ENCODE measurements at places on chromosomes 6 and 20.

GRCh38 chr6:91135406-91136103 lies 548.7 kb upstream of the MAP3K7 start:
- no peak for DNase-seq

- no peak for DNase-seq
Measured at GRCh38 chr6:159970659-159971063, 1.8 kb downstream of the IGF2R start.

- no peak for DNase-seq
Measured at GRCh38 chr6:18473755-18474154, 86.6 kb downstream of the RNF144B start.

- DNase-seq: no peak
Measured at GRCh38 chr6:41571021-41571780, 25.0 kb downstream of the FOXP4 start.

DNA sequence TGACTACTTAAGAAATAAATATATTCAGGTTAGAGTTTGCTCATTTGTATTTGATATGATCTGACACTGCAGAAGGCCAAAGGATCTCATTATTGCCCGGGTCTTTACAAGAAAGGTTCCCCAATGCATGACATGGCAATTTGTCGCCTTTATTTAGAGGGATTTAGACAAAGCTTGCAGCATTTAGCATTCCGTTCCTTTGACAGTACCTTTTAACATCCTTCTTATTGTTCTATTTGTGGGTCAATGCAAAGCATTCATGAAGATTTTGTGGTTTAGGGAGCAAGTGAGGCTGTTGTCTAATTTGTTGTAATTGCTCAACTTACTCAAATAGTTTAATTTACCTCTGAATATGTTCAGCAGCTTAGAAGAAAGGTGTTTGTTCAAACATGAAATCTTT lies 230.8 kb upstream of the FLRT3 start:
- no peak for DNase-seq

DNA sequence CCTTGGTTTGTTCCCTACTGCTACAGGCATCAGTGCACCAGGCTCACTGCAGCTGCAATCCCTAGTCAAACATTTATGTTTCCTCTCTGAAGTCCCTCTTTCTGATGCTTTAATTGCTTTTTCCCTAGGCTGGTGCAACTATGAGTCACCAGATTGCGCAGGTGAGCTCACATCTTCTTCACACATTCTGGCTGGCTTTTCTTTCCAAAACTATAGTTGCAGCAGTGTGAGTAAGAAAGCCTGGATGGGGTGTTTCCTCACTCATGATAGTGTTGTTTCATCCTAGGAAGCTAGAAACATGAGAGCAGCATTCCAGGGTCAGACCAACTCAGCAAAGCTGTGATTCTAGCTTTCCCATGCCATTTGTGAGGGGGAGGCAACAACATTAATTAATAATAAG lies 296.4 kb downstream of the PAX1 start:
- DNase-seq: no peak

DNA sequence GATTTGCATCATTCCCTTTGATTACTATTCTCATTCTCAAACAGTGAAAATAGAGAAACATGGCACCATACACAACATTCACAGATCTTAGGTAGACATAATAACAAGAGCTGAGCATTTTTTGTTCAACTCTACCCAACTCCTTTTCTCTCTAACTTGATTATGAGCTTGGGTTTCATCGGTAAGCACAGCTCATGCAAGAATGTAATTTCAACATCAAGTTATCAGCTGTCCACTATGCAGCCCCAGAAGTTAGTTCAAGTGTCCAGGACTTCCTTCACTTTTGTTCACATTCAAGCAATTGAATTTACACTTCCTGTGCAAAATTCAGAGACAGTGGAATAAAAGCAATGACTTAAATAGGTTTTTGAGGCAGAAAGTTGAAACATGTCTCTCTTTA lies 297.7 kb upstream of the SASH1 start:
- no peak for DNase-seq

DNA sequence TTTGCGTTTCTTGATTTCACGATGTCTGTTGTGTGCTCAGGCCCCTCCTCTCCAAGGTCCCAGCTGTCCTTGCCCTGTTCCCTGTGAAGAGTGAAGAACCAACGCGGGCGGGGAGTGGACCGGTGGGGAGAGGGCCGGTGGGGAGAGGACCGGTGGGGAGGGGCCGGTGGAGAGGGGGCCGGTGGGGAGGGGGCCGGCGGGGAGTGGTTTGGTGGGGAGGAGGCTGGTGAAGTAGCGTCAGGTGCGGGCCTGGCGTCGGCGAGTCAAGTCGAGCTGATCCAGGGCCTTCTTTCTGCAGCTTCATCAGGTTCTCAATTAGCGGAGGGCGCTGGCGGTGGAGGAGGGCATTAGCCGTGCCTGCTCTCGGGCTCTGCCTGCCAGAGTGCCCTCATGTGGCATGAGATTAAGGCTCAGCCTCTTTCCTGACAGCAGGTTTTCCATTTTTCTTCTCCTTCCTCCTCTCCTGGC lies 21.2 kb upstream of the BHLHE23 start:
- DNase-seq: no peak

DNA sequence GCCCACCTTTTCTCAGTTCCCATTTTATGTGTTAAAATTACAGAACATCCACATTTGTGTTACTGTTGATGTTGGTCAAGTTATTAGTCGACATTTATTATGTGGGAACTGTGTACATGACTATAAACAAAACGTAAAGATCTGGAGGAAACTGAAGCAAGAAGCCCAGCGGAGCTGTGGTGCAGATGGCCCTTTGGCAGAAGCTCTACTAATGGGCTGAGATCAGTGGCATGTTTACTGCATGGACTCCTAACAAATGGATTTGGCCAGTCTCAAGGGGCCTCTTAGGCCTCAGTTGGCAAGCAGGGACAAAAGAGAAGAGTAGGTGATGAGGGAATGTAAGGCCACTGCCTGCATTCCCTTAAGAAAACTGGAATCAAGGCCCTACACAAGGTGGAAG lies 282.1 kb upstream of the TCF21 start:
- DNase-seq: no peak

- no peak for DNase-seq
Measured at GRCh38 chr6:78989191-78989590, 88.9 kb downstream of the PHIP start.

DNA sequence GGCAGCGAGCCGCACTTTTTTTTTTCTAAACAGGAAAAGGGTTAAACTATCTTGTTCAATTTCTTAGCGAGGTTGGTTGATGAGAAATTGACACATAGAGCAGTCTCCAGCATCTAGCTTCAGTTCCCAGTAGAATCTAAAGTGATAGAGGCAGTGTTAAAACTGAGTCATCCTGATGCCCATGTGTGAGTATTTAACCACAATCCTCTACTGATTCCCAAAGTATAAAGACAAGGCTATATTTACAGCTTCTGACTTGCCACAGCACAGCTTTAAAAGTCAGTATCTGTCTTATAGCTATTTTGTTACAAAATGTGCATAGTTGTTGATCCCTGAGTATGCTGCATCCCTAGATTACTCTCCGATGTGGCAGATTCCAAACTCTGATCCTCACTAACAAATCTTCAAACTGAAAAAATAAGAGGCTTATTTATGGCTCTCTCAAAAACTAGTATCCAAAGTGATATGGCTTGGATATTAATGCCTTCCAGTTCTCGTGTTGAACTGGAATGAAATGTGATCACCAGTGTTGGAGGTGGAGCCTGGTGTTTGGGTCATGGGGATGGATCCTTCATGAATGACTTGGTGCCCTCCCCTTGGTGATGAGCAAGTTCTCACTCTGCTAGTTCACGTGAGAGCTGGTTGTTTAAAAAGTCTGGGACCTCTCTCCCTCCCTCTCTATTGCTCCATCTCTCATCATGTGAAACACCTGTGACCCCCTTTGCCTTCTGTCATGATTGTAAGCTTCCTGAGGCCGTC lies 13.1 kb upstream of the POPDC3 start:
- DNase-seq: no peak

- DNase-seq: no peak
Measured at GRCh38 chr6:14502551-14502950, 385.0 kb downstream of the CD83 start.

GRCh38 chr6:87633851-87634250 lies 43.9 kb downstream of the ORC3 start:
- no peak for DNase-seq

GRCh38 chr6:131950767-131951575 lies at the start of gene CCN2:
Gene CCN2, minus strand, starts transcription at chr6:131951372. Its CDS starts 200 bp downstream, at chr6:131951172.
- no peak for DNase-seq

- DNase-seq: no peak
Measured at GRCh38 chr6:111478749-111479148, 4.3 kb downstream of the REV3L start.

DNA sequence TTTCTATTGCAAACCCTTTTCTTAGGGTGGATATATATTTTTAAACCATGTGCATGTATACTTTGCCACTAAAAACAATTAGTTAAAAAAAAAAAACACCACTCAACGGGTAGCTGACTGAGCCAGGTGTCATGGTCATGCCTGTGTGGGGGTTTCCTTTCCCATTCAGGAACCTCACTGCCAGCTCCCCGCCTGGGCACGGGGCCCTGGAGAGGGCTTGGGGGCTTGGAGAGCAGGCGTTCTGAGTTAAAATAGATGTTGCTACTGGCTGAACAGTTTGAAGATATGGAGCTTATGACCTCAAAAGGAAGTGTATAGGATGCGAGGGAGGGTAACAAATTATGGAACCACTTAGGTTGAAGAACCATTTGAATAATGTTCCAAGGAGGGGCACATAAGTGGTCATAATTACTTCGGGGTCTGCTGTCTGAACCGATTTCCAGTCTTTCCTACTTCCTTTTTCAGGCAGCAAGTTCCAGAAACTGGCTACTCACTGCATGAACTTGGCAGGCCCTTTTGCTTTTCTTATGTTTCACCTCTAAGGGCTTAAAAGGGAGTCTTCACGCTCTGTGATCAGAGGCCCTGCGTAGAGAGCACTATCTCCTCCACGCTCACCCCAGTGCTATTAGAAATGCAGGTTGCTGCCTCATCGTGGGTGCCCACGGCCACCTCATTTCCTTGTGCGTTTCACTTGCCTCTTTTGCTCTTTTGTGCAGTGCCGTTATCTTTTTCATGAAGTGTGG lies 9.9 kb downstream of the STX16 start:
- no peak for DNase-seq

DNA sequence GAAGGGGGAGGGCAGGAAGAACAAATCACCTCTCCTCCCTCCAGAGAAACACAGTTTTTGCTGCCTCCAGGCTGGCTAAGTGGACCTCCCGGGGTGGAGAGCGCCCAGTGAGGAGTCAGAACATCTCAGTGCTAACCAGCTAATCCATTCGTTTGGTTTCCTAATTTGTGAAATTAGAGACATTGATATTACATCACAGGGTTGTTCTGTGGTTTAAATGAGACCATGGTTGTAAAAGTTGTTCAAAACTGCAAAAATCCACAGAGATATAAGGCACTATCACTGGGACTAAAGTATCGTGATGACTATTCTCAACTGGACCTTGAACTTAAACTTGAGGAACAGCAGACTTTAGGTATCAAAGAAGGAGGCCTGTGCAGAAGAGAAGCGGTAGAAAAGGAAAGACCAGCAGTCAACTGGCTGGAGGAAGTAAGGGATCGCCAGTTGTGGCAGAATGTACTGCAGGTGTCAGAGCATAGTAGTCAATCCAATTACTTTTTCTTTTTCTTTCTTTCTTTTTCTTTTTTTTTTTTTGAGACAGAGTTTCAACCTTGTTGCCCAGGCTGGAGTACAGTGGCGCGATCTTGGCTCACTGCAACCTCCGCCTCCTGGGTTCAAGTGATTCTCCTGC lies 33.9 kb downstream of the RIPOR2 start:
- DNase-seq: no peak

- DNase-seq: no peak
Measured at GRCh38 chr20:58719971-58720371, 27.4 kb downstream of the NPEPL1 start.

GRCh38 chr6:148822819-148823218 lies 76.0 kb downstream of the UST start:
- no peak for DNase-seq

DNA sequence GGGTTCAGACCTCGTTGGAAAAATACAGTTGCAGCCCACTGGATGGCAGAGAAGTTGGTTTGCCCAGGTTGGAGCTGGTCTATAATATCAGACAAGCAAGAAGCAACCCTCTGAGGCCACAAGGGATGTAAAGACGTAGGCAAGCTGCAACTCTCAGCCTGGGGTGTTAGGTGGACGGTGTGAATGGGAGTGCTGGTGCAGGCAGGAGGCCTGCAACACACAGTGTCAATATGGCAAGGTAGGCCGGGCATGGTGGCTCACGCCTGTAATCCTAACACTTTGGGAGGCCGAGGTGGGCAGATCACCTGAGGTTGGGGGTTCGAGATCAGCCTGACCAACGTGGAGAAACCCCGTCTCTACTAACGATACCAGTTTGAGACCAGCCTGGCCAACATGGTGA lies 10.5 kb downstream of the VPS16 start:
- no peak for DNase-seq

Data from NCI-H2227 treated with DMSO at 0.1 percent for 48 hours (cell line).